H9 (cell line): ENCODE measurements at places on chromosomes 3 and 15.

DNA sequence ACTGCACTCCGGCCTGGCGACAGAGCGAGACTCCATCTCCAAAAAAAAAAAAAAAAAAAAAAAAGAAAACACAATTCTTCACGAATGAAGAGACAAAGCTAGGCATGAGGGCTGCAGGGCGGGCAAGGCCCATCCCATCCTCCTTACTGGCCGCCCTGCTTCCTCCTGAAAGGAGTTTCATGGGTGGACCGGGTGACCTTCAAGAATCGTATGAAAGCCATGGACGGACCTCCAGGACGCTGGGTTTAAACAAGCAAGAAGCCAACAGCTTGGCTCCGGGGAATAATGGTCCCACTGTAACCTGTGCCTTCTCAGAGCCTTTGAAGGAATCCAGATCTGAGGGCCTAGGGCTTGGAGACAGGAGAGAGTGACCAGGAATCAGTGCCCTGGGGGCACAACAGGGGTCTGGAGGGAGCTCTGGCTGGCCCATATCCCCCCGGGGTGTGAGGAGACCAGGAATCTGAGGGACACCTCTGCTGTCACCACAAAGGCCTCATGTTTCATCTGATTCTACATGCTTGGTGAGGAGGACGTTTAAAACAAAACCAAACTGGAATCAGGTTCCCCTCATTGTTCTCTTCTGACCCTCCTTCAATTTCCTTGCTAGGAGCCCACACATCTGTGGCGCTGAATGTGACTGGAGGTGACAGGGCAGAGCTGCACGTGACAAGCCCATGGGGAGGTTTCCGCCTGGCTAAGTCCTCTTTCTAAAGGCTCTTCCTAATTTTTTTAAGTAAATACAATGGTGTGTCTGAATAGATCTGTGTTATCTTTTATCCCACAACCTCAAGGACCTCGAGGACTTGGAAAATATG, 46.1 kb downstream of the WHAMM start:
- no peak for DNase-seq

DNA sequence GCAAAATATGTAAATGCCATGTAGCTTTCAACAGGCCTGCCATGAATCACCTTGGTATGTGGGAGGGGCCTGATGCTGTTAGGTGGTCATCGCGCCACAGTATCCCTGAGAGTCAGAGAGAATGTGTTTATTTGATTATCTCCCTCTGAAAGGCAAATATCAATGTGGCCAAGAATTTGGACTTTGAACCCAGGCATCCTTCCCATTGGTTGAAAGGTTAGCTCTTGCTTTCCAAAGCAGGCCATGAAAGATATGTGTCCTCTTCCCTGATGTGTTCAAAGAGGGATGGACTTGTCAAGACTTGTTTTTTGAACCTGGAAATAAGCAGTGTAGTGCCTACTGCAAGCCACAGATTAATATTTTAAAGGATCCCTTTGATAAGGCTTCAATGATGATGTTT, 36.7 kb downstream of the SRP14 start:
- DNase-seq = no peak

- no peak for DNase-seq
Measured at GRCh38 chr15:100714749-100715342, 112.5 kb downstream of the ASB7 start.

- no peak for DNase-seq
Measured at GRCh38 chr15:36914466-36914865, 185.9 kb downstream of the MEIS2 start.

- peak; percentile 14 for DNase-seq
Measured at GRCh38 chr3:10557781-10558373, 52.5 kb upstream of the ATP2B2 start.

GRCh38 chr3:179829401-179829800, 176.6 kb downstream of the USP13 start:
- DNase-seq = peak; percentile 38

GRCh38 chr3:16960125-16960524, 75.4 kb downstream of the PLCL2 start:
- DNase-seq = no peak

DNA sequence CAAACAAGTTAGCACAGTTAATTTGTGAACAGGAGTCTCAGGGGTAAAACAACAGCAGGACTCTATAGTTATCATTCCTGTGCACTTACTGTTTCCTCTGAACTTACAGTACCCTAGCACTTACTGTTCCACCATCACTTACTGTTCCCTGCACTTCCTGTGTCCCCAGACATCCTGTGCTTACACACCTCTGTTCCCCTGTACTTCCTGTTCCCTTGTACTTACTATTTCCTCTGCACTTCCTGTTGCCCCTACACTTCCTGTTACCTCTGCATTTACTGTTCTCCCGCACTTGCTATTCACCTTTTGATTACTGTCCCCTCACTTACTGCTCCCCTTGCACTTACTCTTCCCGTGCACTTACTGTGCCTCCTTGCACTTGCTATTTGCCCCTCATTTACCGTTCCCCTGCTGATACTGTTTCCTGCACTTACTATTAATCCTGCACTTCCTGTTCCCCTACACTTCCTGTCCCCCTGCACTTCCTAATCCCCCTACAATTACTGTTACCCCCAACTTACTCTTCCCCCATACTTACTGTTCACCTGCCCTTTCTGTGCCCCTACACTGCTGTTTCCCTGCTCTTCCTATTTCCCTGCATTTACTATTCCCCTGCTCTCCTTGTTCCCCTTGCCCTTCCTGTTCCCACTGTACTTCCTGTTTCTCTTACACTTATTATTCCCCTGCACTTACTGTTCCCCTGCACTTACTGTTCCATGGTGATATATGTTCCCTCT, 30.3 kb downstream of the TPRA1 start:
- no peak for DNase-seq

DNA sequence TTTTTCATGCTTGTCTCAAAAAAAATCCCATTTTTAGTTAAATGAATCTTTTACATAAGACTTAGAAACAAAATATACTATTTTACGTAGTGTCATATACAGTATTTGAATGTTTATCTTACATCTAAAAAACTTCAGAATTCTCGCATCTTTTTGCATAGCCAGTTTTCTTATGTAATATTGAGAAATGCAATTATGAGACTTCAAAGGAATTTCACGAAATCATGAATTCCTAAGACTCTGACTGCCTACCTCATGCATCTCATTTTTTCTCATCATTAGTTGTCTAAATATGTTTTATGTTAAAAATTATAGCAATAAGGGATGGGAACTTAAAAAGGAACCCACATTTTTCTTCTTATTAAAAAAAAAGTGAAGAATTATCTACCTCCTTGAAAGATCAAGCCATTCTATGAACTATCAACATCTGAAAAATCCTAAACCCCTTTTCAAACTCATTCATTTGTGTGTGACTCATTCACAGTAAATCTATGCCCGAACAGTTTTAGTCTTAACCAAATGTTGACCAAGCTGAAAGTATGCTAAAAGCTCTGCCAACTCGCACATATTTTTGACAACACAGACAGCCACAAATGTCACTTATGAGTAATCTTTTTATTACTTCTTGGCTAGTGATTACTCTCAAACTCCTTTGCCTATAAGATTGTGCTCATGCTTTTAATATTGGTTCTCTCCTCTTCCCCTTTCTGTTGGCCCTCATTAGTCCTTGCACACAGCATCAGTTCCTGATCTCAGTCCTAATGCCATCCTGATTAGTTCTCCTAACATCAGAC, 115.9 kb downstream of the DCLK3 start:
- DNase-seq = no peak

DNA sequence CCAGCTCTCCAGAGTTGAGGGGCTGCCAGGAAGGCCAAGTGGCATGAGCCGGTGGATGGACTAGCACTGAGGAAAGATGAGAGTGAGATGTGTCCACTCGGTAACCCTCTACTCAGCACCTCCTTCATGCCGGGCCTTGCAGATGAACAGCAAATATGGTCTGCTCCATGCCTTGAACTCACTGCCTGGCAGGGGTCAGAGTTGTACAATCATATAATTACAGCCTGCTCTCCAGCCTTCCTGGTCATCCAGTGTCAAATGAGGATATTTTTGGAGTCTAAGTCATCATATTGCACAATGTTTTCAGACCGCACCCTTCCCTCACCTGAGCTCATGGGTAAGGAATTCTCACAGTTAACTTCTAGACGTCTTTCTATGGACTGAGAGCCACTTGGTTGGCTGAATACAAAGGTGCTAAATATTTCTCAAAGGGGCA, 4.9 kb downstream of the MGLL start:
- DNase-seq = no peak

DNA sequence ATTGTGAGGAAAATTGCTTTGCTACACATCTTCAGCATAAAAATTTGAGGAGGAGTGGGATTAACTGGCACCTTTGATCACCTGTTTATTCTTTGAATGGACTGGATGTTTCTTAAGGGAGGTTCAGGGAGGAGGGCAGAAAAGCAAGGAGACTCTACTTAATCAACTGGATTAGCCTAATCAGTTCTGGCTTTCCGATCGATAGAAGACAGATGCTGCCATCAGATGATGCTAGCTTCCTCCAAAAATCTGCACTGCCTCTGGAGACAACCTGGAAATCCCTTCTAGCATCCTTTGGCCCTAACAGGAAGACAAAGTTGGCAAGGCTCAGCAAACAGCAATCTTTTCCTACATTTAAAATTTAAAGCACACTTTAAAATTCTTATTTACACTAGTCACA, 197.8 kb downstream of the EBLN2 start:
- no peak for DNase-seq

DNA sequence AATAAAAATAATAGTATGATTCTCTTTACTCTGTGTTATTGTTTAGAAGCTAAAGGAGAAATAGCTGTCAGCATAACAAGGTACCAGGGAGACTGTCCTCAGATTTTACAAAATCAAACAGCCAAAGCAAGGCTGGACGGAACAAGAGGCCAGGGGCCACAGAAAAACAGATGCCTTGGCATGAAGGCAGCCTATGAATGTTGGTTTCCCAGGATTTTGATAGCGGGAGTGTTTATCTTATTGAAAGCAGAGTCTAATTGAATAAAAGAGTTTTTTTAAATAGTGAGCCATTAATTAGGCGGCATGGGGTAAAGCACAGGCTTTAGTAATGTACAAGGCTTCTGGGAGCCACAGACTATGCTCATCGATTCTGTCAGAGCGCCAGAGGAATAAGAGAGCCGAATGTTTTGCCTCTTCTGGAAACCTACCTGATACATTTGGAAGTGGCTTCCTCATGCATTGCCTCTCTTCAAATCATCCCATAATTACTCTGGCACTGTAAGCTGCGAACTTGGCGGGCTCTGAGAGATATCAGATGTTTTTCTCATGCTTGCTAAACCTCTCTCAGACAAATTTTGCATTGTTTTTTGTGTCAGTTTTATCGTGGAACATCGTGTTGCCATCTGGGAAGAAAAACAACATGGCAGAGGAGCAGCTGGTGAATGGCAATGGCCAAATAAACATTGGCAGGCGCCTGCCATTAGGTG, 30.4 kb upstream of the TMCO5A start:
- DNase-seq = no peak

DNA sequence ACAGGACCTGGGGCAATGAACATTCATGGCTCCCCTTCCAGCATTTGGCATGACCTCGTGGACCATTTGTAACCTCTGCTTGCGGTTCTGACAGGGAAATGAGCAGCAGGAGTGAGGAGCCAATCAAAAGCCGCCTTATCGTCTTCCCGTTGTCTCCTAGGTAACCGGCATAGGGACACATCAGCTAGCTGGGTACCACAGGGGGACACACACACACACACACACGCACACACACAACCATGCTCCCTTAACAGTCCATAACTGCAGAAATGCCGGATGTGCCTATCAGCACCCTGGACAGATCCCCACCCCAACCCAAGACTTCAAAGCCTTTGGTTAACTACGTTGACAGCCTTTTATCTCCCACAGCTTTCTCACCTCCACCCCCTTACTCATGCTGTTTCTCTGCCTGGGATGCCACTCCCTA, 53.4 kb upstream of the CCDC174 start:
- peak; percentile 68 for DNase-seq

GRCh38 chr3:134609821-134610431, 40.9 kb downstream of the KY start:
- no peak for DNase-seq

DNA sequence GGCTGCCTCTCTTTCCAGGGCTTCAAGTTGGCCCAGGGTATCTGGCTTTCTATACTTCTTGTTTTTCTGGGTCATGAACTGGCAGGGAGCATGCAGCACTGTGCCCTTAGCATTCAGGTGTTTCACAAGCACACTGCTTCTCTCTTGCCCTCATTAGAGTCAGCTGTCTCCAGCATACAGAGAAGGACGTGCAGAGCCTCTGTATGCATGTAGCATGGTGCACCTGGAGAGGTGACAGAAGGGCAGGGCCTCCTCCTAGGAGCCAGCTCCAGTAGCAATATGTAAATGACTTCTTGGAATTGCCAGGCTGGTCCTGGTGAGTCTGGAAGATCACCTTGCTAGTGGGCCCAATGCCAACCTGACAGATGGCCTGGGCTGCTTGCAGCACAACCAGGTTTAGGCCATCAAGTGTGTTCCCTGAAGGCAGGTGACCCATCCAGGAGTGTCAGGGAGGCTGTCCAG, 44.8 kb upstream of the ATP2C1 start:
- no peak for DNase-seq

DNA sequence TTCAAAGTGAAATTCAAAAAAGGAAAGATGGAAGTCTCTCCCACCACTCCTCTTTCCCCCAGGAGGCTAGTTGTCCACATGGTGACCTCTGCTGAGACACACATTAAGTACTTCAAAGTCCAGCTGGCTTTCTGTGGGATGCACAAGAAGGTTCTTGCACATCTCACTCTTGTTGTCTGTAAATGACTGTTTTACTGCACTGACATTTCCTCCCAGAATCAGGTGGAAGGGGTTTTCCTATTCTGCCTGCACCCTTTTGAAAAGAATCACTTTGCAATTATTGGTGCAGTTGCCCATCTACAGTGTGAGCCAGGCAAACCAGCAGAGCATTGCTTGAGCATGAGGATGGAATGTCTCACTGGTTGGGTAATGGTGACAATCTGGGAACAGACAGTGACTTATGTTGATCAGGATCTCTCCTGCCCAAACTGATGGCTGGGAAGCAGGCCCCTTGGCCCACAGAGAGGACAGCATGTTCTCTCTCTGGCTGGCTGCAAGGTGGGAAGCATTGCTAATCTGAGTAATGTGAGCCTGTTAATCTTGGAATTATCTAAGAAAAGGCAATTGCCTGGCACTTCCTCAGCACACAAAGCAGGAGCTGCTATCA, 347.7 kb upstream of the SATB1 start:
- DNase-seq = no peak

DNA sequence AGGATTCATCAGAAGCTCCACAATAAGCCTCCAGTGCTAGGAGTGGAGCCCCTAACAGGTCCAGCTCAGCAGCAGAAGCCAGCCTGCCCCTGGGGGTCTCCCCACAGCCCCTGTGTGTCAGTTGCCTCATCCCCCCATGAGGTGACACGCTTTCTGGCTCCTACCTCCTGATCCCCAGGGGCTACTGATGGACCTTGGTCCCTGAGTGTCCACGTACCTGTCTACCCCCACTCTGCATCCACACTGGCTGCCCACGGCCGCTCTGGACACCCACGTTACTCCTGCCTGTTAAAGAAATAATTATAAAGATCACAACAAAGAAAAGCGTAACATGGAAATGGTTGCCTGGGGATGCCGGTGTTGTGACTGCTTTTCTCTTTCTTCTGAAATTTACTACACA, 143.1 kb downstream of the CHSY1 start:
- DNase-seq = no peak
